ENCODE measurements at places on chromosomes 12 and 14.

- DNase-seq, result no peak
Observed at GRCh38 chr12:5177731-5178130, 134.1 kb downstream of the KCNA5 start.

DNA sequence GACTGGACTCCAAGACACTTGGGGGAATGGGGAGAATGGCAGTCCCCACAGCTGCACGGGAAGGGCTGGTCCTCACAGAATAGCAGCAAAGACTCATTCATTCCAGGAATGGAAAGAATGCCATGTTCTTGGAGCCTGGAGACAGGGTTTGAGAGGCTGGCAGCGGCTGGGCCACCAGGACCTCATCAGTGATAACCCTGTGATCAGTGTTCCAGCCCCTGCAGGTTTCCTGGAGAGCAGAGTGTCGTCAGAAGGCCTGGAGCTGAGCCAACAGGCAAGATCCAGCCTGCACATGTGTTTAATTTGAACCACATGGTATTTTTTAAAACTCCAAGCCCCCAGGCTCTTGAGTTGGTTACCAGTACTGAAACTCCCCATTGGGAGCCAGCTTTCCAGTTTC is 11.3 kb downstream of the BDKRB1 start:
- DNase-seq, result no peak

DNA sequence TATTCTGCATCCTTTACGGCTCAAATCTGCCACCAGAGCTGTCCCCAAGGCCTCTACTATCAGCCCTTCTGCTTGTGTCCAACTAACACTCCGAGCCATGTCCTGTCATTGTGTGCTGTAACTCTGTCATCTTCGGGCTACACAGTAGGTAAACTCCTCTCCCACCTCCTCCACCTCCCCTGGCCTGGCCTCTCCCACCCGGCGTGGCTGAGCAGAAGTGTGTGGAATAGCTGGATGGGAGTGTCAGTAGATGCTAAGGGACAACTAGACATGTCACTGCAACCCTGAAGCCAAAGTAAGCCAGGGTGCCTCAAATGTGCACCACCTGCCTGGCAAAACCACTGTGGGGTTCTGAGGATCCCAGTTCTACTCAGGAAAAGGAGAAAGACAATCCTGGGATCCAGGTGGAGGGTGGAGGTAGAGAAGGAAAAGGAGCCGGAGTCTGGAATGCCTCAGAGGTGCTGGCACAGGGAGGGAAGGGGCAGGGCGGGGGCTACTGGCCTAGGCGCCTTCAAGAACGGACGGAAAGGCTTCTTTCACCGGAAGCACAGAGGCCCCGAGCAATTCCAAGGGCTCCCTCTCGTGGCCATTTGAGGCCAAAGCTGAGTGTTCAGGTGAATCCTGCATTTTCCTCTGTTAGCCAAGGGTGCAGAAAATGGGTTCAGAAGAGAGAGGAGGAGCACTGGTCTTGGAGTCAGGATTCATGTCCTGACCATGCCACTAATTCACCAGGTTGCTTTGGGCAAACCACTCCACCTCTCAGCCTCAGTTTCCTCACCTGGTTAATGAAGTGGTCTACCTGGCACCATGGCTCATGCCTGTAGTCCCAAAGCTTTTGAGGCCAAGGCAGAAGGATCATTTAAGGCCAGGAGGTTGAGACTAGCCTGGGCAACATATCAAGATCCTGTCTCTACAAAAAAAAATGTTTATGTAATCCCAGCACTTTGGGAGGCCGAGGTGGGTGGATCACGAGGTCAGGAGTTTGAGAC is 20.5 kb upstream of the FAM181A start:
- DNase-seq, result no peak

DNA sequence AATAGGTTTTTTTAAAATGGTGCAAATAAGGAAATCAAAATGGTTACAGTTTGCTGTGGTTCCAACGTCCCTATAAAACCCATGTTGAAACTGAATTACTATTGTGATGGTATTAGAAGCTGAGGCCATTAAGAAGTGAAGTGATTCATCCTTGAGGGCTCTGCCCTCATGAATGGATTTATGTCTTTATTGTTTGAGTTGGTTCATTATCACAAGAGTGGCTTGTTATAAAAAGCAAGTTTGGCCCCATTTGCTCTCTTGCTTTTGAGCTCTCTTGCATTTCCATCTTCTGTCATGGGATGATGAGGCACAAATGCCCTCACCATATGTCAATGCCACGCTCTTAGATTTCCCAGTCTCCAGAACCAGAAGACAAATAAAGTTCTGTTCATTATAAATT is 62.3 kb downstream of the PRKD1 start:
- DNase-seq, result no peak

- no peak for DNase-seq
Observed at GRCh38 chr12:131683266-131684014, 27.4 kb upstream of the SFSWAP start.
